BJ (cell line): ENCODE measurements at places on chromosomes 16 and 17.

DNA sequence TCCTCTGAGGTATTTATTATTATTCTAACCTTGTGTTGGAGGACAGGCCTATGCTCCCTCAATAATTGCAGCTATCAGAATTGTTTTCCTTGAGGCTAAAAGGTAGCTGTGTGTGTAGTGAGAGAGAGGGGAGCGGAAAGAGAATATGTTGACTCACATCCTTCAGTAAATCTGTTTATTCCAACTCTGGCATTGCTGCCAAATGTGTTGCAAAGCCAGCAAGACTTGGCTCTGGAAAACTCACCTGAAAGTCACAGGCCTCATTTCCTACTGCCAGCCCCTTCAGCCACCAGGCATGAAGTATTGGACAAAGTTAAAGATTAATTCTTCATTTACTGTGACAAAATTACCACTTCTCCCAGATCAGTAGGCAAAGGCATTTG lies 9.6 kb downstream of the CA10 start:
- DNase-seq: no peak

GRCh38 chr17:65774787-65775186 lies 213.3 kb upstream of the AXIN2 start:
- no peak for DNase-seq

DNA sequence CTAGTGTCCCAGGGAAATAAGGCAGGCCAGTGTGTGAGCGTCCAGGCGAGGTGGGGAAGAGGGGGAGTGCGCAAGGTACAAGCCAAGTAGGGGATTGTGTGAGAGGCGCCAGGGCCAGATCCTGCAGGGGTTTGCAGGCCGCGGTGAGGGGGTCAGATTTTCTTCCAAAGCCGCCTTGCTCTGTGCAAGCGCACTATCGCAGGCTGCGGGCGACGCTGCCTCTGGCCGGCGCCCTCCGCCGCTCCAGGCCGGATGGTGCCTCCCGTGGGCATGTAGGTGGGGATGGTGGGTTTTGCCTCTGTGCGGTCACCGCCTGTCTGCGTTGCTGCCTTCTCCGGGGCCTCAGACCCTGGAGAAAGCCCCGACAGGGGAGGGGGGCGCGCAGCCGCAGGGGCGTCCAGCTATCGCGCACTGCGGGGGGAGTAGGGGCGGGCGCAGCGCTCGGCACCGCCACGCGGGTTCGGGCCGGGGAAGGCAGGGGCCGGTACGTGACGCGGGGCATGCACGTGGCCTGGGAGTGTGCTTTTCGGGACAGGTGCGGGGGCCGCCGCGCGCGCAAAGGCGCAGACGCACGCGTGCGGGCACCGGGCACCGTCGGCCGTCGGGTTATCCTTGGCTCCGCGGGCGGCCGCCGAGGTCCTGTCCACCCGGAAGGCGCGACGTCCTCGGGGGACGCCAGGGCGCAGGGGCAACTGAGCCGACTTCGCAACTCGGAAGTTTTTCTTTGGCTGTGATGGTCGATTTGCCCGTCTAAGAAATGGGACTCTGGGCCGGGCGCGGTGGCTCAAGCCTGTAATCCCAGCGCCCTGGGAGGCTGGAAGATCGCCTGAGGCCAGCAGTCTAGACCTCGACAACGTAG lies 1.1 kb upstream of the HAPSTR1 start:
- no peak for DNase-seq

- DNase-seq: no peak
Measured at GRCh38 chr16:87380881-87381280, 2.7 kb downstream of the FBXO31 start.

DNA sequence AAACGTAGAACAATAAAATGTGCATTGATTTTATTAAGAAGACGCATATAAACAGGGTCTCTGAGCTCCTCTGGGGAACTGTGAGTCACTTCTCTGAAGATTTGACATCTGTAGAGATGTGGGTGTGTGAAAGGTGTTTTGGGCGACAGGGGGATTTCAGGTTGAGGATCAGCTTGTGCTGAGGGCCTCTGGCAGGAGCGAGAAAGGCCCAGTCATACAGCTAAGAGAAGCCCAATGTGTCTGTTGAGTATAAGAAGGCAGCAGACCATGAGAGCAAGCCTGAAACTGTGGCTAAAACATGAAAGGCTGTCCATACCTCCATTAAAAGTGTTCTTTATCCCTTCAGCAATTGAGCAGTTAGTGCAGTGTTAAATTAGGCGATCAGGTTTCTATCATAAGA lies 406.5 kb upstream of the MON1B start:
- DNase-seq: no peak

DNA sequence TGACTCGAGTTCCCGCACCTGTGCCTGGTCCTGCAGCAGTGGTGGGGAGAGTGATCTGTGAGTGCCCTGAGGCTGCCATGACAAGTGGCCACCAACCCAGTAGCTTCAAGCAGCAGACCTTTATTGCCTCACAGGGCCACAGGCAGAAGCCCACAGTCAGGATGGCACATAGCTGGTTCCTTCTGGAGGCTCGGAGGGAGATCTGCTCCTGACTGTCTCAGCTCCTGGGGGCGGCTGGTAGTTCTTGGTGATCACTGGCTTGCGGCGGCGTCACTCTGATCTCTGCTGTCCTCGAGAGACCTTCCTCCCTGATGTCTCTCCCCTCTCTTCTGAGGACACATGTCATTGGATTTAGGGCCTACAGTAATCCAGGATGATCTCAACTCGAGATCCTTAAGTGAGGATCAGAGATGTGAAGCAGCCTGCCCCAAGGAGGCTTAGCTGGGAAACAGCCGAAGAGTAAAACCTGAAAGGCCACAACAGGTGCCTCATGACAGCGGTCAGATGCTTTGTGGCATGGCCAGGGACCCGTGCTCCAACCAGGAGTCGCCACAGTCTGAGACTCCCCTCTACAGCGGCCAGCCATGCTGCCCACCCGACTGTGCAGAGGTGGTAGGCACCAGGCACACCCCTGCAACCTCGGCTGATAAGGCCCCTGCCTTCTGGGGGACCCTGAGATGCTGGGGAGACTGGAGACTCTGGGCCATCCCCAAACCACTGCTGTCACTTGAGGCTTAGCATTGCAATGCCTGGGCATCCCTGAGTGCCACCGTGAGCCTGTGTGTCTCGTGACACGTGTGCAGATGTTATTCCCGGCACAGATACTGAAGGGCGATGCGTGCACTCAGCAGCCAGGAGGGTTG lies 30.0 kb upstream of the SLC38A10 start:
- DNase-seq: no peak
